ENCODE measurements at places on chromosomes 4 and X. TPM values are rescaled to one million over a fixed set of nuclear protein-coding genes. Genes with fewer than 3 reads are reported as not detected.

DNA sequence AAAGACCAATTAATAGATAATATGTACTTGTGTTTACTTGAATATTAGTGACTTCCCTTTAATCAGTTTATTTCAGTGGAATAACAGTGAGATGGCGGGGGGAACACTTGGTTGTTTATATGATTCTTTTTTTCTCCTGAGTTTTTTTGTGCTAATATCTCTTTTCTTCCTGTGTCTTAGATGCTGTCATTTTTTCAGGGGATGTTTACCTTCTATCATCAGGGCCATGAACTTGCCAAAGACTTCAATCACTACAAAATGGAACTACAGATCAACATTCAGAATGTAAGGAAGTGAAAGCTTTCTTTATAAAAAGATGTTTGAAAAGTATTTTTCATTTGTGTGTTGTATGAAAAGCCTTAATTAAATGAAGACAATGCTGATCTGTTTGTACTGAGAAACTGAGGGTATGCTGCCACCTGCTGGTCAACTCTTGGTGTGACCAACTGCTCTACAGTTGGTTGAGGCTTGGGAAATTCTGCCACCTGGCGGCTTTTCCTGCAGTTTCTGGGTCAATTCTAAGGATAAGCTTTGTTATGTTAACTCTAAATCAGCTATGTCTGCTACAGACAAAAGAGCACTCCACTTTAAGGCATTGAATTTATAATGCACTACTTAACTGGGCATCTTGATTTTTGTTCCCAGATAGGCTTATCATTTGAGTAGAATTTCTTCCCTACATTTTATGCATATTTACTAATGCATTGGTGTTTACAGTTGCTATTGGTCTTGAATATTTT is 134.8 kb downstream of the ARHGAP10 start:
- DNase-seq: peak; percentile 85

- DNase-seq: no peak
Observed at GRCh38 chr4:104507112-104507511, 12.4 kb upstream of the CXXC4 start.

DNA sequence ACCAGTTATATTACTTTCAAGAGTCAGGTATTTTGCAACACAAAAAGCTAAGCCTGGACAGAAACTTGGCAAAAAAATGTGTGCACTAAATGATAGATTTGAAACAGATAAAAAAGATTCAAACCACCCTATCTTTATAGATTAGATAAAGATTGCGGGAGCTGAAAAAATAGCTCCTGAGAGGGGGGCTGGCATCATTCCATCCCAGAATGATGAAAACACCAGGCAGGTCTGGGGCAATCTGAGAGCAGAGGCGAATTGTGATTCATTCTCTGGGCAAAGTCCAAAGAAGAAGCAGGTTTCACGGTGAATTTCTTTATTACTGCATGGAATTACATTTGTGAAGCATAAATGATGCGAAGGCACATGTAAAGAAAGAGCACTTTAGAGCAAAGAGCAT is 168.5 kb upstream of the DMD start:
- no peak for DNase-seq

GRCh38 chr4:140702096-140702757 is 54.0 kb downstream of the TBC1D9 start:
- DNase-seq: no peak

GRCh38 chr4:111475666-111476065 is 669.6 kb upstream of the FAM241A start:
- no peak for DNase-seq

DNA sequence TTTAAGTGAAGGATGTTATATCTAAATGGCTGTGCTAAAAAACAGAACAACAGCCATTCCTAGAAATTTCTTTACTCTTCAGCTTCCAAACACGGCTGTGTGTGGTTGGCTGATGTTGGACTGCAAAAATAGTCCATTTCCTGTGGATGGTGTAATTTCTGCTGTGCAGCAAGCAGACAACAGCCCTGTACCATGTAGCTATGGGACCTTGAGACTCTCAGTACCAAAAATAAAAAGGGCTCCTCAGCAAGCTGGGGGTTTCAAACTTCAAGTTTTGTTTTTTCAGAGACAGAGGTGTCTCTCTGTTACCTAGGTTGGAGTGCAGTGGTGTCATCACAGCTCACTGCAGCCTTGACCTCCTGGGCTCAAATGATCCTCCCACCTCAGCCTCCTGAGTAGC is 18.1 kb downstream of the CD40LG start:
- DNase-seq: no peak

GRCh38 chrX:123108513-123109427 is 75.3 kb upstream of the GRIA3 start:
- DNase-seq: no peak

GRCh38 chrX:26100421-26100920 is 37.7 kb upstream of the MAGEB18 start:
- DNase-seq: no peak

GRCh38 chr4:10461091-10461849 is 4.0 kb upstream of the ZNF518B start:
- DNase-seq: peak; percentile 76

TMLHE gene
- polyA plus RNA-seq: 12.8 TPM

MTCP1 gene
- polyA plus RNA-seq: 44.1 TPM

TSC22D3 gene
- polyA plus RNA-seq: 760 TPM

All from CD4-positive, alpha-beta memory T cell (primary cell).